ENCODE measurements at places on chromosomes 5 and 9. TPM values are rescaled to one million over a fixed set of nuclear protein-coding genes. Genes with fewer than 3 reads are reported as not detected.

DNA sequence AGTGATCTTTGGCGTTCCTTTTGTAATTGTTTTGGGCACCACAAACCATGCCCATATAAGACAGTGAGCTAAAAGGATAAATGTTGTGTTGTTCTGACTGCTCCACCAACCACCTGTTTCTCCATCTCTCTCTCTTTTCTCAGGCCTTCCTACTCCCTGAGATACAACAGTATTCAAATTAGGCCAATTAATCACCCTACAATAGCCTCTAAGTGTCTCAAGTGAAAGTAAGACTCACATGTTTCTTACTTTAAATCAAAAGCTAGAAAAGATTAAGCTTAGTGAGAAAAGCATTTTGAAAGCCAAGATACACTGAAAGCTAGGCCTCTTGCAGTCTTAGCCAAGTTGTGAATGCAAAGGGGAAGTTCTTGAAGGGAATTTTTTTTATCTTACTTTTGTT is 268.8 kb upstream of the NREP start:
- DNase-seq = no peak

GRCh38 chr5:43631182-43631910 is 28.4 kb downstream of the NNT start:
- peak; percentile 86 for DNase-seq

PCDHB11 gene
- total RNA-seq = 2.0 TPM

- no peak for DNase-seq
These were observed 27.0 kb upstream of the C9orf72 start for GRCh38 chr9:27600256-27600655.

DNA sequence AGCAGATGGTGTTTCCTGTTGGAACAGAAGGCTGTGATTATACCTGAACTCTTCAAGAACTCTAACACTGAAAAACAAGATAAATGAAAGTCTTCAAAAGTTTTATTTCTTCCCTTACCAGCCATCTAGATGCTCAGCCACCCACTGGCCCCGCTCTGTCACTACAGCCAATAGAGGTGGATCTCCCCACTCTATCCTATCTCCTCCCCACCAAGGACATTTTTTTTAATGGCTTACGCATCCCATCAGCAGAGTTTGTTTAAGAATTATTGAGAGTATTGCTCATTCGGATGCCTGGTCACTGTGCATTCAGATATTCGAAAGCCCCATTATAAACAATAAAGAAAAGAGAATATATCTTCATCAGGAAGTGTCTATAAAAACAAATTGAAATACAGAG is 159.4 kb downstream of the RASEF start:
- peak; percentile 18 for DNase-seq
